ENCODE measurements at places on chromosomes 2 and 18.

DNA sequence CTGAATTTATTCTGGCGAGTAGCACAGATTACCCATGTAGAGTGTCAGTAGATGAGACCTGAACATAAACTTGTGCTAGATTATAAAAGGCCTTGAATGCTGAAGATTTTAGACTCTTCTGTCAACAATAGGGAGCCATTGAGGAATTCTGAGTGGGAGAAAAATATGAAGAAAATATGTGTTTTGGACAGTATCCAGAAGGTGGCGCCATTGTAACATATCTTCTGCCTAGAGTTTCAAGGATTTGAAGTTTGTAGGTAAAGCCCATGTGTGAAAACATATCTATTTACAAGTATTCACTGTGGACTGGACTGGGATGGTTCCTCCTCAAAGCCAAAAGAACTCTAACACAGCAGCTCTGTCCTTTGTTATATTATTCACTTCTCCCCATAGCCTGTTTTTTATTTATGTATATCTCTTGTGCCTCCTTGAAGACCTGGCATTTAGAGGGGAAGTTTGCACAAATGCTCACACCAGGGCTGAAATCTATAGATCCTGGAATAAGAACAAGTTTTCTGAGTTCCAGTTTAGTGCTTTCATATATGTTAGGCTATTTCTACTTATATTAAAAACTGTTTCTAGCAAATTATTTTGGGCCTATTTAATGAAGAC is 124.9 kb downstream of the RDH14 start:
- DNase-seq = peak; percentile 75

DNA sequence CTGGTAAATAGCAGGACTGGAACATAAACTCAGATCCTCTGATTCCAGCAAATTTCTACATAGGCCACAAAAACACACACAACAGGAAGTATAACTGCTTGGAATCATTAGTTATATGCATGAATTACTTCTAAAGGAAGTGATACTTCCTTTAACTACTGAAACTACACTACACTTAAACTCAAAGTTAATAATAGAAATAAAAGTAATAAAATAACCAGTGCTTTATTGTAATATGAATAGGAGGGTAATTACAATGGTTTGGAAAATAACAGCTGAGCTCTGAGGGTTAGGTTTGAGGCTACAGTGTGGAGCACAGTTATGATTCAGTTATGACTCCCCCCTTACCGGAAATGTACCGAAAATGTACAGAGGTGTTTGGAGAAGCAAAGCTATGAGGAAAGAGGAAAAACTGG is 18.5 kb upstream of the POLI start:
- DNase-seq = no peak

- DNase-seq = no peak
Observed at GRCh38 chr2:59044736-59045135, 803.6 kb upstream of the FANCL start.

- DNase-seq = no peak
Observed at GRCh38 chr2:148754864-148755263, 110.3 kb downstream of the EPC2 start.

DNA sequence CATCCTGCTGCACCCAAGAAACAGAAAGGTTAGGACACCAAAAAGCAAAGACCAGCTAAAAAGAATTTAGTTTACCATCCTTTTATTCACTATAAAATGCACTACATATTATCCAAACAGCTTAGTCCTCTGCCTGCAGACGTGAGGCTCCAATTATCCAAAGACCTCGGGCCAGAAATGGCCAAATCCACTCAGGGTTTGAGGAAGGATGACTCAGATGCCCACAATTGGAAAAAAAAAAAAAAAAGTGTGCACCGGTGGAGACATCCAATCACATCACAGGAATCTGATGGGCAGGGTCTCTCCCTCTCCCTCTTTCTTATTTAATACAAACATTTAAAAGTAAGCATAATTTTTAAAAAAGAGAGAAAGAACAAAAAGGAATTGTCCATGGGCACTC is 65.7 kb downstream of the TRABD2A start:
- peak; percentile 38 for DNase-seq

DNA sequence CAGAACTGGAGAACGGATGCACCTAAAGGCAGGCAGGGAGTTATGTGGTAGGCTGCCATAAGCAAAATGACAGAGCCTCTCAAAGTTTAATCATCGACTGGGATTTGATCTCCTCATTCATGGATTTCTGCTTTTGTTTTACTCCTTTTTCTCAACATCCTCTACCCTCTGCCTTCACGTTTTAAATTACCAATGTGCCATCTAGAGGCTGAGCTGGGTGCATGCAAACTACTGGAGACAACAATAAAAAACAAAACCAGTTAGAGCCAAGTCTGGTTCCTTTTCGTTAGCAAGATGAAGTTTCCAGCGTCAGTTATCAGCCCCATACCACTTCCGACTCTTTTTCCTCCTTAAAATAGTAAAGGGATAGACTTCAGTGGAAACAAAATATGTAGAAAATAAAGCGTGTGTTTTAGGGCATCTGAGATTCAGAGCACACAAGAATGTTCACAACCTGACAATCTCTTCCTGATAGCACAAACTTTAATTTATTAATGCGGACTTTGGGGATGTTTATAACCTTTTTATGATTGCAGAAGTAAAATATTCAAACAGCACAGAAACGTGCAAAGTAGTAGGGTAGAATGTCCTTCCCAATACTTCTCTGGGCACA is 117.0 kb downstream of the LAMA1 start:
- DNase-seq = peak; percentile 18

GRCh38 chr2:157592948-157593347 is 35.7 kb downstream of the ACVR1C start:
- DNase-seq = peak; percentile 24

GRCh38 chr2:175233135-175233719 is 51.7 kb upstream of the ATP5MC3 start:
- DNase-seq = peak; percentile 78

DNA sequence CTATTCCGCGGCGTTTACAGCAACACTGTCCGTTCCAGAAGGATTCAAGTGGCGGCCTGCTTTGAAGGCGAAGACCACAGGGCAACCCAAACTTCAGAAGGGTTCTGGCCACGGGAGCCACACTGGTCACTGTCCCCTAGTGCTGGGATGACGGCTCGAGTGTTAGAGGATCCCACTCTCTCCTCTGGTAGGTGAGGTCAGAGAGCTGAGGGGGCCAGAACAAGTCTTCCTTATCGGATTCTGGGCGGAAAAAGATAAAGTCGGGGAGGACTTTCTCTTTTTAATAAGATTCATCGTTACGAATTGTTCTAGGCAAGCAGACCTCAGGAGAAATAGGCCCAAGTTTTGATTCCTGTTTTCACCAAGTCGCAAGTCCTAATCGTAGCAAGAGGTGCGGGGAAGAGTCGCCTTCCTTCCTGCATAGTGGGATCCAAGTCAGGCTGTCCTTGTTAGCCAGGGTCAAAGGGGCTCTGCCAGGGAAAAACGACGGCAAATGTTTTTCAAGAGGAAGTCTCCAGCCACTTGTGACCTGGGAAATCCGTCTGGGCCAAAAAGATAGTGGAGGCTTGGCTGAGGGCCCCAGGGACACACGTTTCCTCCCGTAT is 864 bp upstream of the MYL12A start:
- DNase-seq = no peak

DNA sequence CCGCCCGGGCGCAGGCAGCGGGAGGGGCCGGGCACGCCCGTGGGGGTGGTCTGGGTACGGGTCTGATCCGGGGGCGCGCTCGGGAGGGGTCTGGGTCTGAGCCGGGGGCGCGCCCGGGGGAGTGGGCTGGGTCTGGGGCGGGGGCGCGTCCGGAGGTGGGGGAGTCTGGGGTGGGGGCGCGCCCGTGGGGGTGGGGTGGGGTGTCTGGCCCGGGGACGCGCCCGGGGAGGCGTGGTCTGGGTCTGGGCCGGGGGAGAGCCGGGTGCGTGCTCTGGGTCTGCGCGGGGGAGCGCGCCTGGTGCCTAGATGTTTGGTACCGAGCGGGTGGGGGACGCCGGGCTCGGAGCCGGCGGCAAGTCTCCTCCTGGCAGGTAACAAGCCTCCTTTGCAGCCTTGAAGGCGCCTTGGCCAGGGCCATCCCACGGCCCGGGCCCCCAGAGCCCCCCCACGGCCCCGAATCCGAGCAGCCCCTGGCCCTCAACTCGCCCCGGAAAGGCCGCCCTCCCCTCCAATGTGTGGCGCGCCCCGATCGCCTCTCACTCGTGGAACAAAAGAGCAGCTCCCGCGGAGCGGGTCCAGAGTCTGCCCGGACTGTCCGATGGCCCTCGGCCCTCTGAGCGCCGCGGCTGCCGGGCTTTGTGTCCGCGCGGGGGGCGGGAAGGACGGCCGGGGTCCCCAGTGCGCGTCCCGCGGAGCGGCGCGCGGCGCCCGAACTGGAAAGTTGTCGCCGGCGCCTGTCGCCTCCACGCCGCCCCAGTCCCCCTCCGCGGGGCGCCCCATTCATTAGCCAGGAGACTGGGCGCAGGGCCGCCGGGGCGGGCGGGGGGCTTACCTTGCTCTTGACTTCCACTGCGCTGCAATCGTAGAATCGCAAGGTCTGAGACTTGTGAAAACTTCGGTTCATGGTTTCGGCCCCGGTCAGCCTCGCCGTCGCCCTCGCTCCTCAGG is 595 bp downstream of the PARD6G start:
- DNase-seq = no peak

DNA sequence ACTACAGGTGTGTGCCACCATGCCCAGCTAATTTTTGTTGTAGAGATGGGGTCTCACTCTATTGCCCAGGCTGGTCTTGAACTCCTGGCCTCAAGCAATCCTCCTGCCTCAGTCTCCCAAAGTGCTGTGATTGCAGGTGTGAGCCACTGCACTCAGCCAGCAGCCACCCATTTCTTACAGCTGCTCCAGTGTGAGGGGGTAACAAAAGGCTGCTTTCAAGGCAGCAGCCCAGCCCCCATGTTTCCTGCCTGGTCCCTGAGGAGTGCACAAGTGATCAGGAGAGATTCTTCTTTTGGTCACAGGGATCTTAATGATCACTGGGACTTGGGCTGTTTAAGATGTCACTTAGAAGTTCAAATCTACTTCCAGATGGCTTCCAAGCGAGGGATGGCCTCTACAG is 15.2 kb upstream of the CXCR4 start:
- DNase-seq = no peak

DNA sequence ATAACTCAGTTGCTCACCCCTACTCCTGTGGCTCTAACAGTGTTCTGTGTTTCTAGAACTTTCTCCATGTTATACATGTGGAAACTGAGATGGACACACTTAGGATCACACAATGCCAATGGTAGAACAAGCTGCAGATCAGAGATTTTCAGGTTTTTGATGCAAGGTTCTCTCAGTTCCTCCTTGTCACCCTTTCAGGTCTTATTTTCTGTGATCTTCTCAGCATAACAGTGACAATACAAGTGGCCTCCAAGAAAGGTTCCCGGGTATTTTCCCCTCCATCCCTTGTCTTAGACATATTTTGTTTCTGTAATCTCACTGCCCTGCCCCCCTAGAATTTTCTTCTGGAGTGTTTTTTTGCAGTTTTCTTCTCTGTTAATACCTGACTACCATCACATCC is 6.2 kb upstream of the MGAT5 start:
- no peak for DNase-seq

- peak; percentile 17 for DNase-seq
Observed at GRCh38 chr18:36374262-36374661, 76.7 kb downstream of the FHOD3 start.

DNA sequence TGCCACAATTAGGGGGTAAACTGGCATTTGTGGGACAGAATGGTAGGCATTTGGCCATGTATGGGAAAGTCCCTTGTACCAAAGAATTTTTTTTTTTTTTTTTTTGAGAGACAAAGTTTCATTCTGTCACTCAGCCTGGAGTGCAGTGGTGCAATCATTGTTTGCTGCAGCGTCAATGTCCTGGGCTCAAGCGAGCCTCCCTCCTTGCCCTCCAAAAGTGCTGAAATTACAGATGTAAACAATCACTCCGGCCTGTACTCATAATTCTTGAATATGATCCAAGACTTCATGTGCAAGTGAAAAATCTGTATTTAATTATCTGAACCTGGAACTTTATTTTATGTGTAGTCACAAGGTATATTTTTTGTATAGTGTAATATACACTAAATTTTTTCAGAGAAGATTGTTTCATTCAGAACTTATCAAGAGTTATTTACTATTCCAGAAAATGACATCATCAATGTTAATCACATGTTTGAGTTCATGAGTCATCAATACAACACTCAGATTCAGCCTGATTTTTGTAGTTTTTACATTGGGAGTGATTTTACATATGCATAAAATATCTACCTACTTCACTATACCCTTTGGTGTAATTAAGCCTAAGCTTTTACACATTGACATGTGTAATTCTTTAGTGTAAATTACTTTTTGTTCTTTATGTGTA is 138.7 kb upstream of the L3MBTL4 start:
- peak; percentile 11 for DNase-seq

DNA sequence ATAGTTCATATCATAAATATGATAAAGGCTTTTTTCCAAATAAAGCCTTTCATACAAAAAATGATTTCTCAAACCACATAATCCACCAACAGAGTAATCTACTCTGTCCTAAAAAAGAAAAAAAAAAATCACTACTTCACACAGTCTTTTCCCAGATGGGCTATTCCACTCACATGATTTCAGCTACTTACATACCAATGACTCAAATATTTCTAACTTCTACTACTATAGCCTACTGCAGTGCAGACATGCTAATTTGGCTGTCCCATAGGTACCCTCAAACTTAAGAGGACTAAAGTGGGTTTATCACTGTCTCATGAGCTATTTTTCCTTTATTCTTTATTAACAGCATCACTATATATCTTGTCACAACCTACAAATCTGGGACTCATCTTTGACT is 57.4 kb downstream of the SLC66A3 start:
- peak; percentile 9 for DNase-seq

GRCh38 chr2:105078906-105079495 is 41.1 kb downstream of the MRPS9 start:
- DNase-seq = peak; percentile 30

- DNase-seq = no peak
Observed at GRCh38 chr2:235569837-235570236, 76.0 kb downstream of the AGAP1 start.

DNA sequence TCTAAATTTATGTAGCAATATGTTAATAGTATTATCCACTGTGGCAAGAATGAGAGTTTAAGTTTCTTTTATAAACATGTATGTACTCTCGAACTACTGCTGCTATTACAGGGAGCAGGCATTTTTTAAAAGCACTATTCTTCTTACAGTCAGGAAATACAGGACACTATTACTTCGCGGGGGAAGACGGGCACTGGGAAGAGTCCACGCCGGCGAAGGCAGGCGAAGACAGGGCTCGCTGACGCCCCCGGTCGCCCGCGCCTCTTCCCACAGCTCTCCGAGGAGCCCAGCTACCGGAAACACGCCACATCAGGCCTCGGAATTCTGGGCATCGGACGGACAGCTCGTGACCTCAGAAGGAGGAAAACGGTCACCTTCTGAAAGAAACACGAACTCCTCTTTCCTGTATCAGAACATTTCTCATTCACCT is 90.2 kb downstream of the FAM161A start:
- peak; percentile 84 for DNase-seq

GRCh38 chr2:71500426-71501079 is 47.2 kb downstream of the DYSF start:
- no peak for DNase-seq

DNA sequence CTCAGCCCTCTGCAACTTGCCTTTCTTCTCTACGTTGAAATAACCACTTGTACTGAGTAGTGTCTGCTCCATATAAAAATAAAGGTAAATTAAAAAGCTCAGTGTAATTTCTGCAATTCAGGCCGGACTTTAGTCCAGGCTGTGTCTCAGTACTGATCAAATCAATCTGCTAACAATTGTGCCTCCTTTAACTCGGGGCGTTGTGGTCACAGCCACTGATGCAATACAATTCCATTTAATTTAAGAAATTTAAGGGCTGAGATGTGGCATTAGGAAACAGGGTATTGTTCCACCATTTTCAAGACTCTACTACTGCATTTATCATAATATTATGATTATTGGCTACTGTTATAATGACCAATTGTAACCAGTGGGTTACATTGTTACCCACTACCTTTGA is 60.0 kb upstream of the NPAS2 start:
- DNase-seq = no peak

Measured in iris pigment epithelial cell (primary cell).